Cerebellar cortex (tissue), 1 donor: ENCODE measurements at places on chromosomes 7 and 10.

DNA sequence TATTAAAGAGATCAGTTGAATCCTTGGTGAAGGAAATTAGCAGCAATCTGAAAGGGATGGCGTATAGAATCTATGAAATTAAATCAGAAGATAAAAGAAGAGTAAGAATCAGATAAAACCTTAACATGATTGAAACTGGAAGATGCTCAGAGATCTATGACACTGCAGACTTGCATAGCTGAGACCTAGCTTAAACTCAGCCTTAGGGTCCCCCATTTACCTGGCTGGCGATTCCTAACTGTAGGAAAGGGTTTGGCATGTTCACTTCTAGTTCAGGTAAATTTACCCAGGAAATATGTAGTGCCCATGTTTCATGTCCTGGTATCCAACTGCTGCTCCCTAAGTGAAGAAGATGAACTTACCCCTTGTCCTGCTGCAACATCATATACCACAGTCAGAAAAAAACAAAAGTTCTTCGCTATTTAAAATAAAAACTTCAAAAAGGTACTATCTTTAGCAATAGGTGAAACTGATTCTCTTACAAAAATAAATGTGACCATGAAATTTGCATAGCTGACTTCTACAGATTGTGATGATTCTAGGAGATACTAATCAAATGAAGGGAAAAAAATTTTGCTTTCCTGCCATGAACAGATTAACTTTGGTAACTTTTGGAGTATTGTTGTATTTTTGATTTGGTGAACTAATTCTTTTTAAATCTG lies 47.8 kb upstream of the TMEM243 start:
- DNase-seq = no peak

DNA sequence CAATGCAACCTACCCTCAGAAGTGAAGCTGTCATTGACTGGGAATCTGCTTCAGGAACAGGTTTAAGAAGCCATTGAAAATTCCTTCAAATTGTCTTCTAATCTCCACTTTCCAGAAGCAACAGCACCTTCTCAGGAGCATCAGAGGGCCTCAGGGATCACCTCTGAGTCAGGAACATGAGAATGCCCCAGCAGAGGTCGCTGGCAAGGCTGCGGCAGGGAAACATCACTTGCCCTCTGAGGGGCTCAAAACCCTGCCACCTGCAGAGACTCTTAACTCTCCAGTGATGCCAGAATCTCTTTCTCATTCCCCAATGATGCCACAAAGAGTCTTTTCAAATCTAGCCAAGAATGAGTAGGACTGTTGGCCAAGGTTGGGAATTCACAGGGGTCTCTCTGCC lies 5.9 kb upstream of the MAPK8 start:
- no peak for DNase-seq

DNA sequence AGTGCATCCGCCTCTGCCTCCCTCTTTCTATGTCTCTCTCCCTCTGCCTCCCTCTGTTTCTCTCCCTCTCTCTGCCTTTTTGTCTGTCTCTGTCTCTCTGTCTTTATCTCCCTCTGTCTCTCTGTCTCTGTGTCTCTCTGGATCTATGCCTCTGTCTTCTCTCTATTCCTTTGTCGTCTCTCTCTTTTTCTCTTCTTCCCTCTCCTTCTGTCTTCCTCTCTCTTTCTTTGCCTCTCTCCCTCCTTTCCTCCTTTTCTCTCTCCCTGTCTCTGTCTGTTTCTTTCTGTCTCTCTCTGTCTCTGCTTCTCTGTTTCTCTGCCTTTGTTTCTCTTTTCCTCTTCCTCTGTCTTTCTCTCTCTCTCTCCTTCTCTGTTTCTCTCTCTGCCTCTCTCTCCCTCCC lies 678.8 kb upstream of the NRP1 start:
- DNase-seq = no peak

DNA sequence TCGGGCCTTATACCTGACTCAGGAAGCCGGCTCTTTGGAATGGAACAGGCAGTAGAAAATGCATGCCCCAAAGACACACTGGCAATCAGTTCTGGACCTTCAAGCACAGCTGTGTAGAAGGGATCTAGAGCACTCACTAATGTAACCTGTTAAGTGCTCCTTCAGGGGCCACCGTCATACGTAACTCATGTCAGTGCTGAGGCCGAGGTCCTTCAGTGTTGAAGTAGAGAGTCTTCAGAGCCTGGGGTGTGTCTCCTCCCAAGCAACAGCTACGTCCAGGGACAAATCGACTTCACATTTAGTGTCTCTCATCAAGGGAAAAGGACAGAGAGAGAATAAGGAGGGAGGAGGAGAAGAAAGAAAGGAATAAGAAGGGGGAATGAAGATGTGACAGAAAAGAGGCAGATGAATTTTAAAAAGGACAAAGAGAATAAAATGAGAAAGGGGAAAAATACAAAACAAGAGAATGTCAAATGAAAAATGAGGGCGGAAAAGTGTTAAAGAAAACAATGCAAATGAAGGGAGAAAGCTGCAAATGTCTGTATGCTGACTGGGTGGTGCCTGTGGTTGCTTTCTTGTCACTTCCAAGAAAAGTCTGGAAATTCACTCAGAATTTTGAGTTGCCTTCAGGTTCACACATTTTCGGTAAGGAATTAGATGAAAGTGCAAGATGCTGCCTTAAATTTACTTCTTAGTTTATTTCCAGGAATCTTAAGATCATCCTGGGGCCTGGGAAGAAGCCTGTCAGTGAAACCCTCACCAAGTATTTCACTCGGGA lies 989.4 kb downstream of the GRID1 start:
- DNase-seq = no peak

GRCh38 chr10:49080965-49081364 lies 34.4 kb downstream of the VSTM4 start:
- peak; percentile 45 for DNase-seq

DNA sequence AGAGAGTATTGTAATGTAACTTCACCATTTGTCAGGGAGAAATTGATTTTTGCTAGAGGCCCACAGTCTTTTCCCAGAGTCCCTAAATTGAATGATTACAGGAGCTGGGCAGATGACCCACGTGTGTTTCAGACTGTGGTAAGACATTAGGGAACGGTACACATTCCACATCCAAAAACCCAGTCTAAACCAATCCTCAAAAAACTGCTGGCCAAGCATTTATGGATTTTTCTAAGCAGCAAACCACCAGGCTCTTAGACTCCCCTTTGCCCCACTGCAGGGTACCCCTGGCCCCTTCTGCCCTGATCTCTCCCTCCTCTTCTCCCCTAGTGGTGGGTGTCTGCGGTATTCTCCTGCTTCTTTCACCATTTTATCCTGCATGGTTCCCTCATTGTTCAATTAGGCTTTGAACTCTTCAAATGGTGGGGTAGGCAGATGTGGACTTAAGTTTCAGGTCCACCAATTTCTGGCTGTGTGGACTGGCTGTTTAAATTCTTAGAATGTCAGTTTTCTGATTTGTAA lies 135.5 kb upstream of the SORCS3 start:
- DNase-seq = no peak

GRCh38 chr7:1752771-1753563 lies 82.9 kb downstream of the ELFN1 start:
- no peak for DNase-seq

GRCh38 chr10:72663971-72664370 lies 28.0 kb upstream of the MCU start:
- DNase-seq = no peak

GRCh38 chr7:121449329-121449728 lies 53.2 kb upstream of the FAM3C start:
- DNase-seq = no peak

DNA sequence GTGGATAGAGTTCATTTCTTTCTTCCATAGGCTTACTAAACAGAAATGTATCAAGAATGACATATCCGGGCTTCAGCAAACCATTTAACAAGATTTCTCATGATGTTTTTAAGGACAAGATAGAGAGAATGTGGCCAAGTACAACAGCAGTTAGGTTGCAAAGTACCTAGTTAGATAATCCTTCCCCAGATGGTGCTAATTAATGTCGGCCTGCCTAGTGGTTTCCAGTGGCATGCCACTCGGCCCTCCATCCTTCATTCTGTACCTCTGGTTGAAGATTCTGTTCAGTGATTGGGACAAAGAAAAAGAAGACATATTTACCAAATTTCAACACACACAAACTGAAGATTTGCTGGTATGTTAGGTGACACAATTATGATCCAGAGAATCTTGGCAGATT lies 212.1 kb downstream of the MACC1 start:
- DNase-seq = no peak

DNA sequence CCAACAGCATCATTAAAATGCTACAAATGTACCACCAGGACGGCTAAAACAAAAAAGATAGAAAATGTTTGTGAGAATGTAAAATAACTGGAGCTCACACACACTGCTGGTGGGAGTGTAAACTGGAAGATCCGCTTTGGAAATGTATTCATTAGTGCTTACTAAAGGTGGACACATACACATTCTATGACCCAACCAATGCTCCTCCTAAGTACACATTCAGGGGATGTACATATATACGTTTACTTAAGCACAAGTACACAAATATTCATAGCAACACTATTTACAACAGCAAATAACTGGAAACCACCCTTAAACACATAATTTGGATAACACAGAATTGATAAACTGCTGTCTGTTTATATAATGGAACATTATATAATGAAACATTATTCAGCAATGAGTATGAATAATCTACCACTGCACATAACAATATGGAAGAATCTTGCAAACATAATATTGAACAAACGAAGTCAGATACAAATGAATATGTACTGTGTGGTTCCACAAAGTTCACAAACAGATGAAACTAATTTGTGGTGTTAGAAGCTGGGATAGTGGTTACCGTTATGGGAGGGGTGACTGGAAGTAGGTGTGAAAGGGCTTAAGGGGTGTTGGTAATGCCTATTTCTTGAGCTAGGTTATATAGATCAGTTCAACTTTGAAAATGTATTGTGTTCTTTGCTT lies 52.1 kb downstream of the STRA8 start:
- DNase-seq = no peak

- no peak for DNase-seq
These were observed 77.2 kb downstream of the CXCL12 start for GRCh38 chr10:44307691-44308090.

DNA sequence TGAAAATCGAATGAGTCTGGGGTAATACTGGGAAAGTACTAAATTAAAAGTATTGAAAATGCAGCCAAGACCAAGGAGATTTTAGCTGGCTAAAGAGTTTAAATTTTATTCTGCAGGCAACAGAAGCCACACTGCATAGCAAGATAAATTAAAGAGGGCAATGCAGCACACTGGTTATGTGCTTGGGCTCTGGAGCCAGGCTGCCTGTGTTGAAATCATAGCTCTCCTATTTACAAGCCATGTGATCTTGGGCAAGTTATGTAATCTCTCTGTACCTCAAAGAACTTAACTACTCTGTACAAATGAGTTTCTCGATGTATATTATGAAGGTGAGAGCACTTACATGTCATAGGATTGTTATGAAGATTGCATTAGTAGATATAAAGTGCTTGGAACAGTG lies 9.9 kb downstream of the SLC25A13 start:
- peak; percentile 37 for DNase-seq

- no peak for DNase-seq
These were observed 111.8 kb downstream of the MYL10 start for GRCh38 chr7:101517304-101517703.

DNA sequence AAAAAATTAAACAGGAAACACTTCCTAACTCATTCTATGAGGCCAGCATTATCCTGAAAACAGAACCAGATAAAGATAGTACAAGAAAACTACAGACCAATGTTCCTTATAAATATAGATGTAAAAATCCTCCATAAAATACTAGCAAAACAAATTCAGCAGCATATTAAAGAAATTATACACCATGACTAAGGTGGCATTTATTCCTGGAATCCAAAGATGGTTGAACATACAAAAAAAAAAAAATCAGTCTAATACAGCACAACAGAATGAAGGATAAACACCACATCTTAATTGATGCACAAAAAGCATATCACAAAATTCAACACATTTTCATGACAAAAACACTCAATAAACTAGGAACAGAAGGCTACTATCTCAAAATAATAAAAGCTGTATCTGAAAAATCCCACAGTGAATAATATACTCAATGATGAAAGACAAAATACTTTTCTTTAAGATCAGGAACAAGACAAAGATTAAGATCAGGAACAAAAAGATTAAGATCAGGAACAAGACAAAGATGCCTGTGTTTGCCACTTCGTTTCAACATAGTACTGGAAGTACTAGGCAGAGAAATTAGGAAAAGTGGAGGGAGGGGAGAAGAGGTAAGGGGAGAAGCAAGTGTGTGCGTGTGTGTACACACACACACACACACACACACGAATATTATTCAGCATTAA lies 95.6 kb downstream of the SNX13 start:
- no peak for DNase-seq

- no peak for DNase-seq
These were observed 32.5 kb downstream of the NUB1 start for GRCh38 chr7:151374139-151374538.

- no peak for DNase-seq
These were observed 23.9 kb upstream of the LEP start for GRCh38 chr7:128217030-128217805.

- DNase-seq = no peak
These were observed 49.4 kb downstream of the MRPL32 start for GRCh38 chr7:42981601-42982000.

GRCh38 chr7:75869776-75870379 lies 9.0 kb upstream of the RHBDD2 start:
- no peak for DNase-seq

- DNase-seq = no peak
These were observed 90.2 kb downstream of the SH3PXD2A start for GRCh38 chr10:103765168-103765567.

- DNase-seq = no peak
These were observed 20.6 kb downstream of the BBIP1 start for GRCh38 chr10:110898391-110898790.

- no peak for DNase-seq
These were observed 27.7 kb downstream of the MGMT start for GRCh38 chr10:129494740-129495139.

GRCh38 chr7:39073432-39073831 lies 95.7 kb downstream of the POU6F2 start:
- DNase-seq = no peak

DNA sequence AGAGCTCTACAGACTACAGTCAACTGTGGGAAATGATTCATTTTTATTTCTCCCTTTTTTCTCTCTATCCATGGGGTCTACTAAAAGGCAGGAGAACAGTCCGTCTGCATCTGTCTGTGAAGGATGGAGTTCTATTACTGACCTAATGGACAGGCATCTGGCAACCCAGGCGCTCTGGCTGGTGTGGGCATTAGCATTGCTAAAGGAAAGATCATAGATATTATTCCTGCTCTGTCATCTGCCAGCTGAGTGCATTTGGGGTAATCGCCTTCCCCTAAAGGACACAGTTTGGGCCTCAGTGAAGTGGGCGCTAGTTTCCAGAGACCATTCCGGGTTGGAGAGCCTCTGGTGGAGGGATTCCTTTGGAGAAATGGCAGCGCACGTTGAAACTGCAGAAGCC lies 201.3 kb upstream of the TCERG1L start:
- no peak for DNase-seq
